ENCODE measurements at places on chromosomes 2 and 18.

DNA sequence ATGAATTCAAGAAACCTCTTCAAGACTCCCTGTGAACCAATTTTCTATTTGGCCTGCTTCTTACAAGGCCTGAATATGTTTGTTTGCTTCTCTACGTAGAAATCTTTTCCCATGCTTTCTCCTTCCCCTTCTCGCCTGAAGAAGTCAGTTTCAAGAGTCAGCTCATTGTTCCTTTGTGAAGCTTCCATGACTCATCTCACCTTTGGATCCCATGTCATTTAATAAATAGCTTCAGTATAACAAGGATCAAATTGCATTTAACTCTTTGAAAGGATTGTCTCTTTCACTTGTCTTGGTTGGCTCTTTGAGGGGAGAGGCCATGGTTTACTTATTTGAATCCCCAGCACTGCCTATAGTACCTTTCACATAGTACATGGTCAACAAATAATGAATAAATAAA, 28.4 kb downstream of the CPS1 start:
- DNase-seq: no peak

DNA sequence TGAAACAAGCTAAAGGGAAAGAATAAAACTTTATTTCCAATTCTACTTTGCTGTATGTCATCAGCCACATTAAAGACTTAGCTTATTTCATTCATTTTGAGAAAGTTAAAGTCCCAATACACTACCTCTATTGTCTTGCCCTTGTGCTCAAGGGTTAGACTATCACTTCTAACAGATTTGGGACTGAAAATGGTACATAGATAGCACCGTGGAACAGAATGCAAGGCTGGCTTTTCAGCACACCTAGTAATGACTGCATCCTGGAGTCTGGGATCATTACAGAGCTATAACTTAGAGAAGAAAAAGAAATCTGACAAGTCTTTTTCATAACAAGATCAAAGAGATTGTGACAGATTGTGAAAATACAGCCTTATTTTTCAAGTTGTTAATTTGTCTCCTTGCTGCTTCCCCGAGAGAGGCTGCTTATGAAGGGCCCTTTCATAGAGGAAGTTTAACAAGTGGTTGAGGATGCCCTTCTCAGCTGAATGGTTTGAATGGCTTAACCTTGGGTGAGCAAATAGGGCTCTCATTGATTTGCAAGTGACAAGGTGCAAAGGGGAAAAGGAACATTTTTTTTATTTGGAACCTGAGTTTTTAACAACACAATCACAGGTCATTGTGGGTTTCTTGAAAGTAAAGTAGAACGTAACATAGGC, 371.8 kb downstream of the EPHA4 start:
- no peak for DNase-seq

- DNase-seq: peak; percentile 3
Measured at GRCh38 chr2:40316620-40317019, 135.3 kb downstream of the SLC8A1 start.

GRCh38 chr2:85888020-85888683, 638 bp downstream of the ST3GAL5 start:
- DNase-seq: peak; percentile 53

DNA sequence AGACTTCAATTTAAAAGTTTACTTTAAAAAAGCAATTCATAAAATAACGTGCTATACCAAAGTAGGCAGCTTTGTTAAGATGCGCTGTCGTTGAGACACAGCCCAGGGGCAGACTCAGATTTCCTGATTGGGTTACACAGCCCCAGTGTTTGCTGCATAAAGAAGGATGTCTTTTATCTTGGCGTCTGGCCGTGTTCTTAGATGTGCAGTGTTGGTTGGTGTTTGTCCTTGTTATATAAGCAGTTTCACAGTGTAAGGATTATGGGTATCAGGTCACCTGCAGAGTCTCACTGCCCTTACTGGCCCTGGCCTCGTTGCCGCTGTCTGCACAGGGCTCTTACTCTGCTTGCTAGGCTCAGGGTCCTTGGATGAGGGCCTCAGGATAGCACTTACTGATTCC, 108.5 kb downstream of the WDSUB1 start:
- no peak for DNase-seq

DNA sequence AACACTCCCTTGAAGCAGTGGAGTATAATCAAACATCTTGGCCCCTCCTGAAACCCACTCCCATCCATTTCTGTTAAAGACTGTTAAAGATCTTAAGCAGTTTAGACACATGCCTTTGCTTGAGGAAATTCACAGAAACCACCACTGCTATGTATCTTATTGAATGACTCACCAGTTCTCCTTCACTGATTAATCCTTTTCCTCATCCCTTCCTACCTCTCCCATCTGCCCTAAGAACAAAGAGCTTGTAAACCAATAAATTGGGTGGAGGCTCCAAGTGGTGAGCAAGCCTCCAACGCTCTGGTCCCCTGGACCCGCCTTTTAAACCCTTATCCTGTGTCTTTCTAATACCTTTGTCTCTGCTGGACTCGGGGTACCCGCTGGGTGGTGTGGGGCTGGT, 746.1 kb downstream of the LRP1B start:
- DNase-seq: peak; percentile 15

GRCh38 chr18:53324353-53324752, 900.1 kb downstream of the MBD2 start:
- DNase-seq: no peak

DNA sequence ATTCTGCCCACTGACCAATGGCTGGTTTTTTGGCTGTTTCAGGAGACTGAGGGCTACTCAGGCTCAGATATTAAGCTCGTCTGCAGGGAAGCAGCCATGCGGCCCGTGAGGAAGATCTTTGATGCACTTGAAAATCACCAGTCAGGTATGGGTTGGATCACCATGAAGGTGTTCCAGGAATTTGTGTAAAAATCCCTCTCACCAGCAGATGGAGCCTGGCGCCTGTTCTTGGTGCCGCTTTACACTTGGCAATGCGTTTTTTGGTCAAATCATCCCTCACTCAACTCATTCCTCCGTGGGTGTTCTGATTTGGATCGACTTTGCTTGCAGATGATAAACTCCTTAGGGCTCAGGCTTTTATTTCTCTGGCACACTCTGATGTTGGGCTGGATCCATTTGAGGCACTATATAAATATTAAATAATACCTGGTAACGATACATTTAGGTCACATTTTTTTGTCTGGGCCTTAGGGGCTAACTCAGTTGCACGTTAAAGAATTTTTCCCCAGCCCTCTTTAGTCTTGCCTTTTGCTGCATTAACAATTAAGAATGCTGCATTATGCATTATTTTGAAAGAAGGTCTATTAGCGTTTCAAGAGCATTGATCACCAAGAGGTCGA, 50.0 kb downstream of the HDHD2 start:
- peak; percentile 77 for DNase-seq

DNA sequence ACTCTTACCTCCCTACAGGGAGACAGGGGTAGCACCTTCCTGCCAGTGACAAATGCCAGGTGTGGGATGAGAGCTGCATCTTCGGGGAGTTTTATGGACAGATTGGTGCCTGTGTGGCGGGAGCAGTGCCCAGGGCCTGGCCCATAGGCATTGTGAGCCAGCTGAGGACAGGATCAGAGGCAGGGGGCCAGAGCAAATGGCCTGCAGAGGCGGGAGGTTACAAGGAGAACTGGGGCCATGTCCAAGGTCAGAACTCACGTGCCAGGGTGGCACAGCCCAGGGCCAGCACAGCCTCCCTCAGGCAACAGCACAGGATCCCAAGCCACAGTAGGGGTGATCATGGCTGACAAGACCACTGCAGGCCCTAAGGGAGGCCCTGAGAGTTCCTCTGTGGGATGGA, 40.2 kb upstream of the MCFD2 start:
- DNase-seq: no peak

- no peak for DNase-seq
Measured at GRCh38 chr2:2152451-2152850, 178.6 kb downstream of the MYT1L start.

GRCh38 chr2:172449911-172450550, 22.6 kb downstream of the ITGA6 start:
- DNase-seq: no peak

- no peak for DNase-seq
Measured at GRCh38 chr18:56333839-56334238, 304.6 kb downstream of the TXNL1 start.

DNA sequence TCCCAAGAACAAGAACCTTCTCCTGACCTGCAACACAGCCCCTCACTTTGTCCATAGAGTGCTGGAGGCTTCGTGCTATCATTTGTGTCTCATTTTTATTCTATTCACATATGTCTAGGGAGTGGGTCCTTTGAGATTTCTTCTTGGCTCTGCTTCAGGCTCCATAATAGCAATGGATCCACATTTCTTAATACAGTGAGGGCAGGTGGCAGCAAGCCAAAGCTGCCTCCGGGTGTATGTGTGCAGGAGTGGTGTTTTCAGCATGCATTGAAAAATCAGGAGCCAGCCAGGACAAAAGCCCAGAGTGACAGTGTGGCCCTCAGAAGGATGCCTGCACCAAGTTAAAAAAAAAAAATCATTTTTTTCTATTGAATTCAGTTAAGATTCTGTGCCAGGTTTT, 115.1 kb upstream of the PELI1 start:
- DNase-seq: peak; percentile 70

- DNase-seq: no peak
Measured at GRCh38 chr2:191693166-191693565, 15.2 kb downstream of the NABP1 start.

GRCh38 chr2:232871835-232872736, 2.0 kb downstream of the SNORC start:
- no peak for DNase-seq

- DNase-seq: no peak
Measured at GRCh38 chr2:46325182-46325928, 28.1 kb downstream of the EPAS1 start.

DNA sequence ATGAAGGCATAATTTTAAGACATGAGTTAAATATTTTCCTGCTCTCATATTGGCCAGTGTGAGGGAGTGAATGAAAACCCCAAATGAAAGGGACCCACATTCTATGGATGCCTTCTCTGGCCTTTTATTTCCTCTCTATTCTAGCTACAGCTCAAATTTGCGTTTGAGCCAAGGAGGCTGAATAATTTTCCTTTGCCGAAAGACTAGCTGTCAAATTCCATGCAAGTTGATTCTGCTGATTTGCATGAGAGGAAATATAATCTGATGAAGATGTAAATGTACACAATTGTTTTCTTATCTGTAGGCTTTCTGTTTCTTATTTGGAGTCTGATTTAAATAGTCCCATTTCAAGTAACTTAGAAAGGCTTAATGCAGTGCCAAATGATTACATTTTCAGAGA, 438.4 kb upstream of the SPRED2 start:
- no peak for DNase-seq

- no peak for DNase-seq
Measured at GRCh38 chr2:68411397-68412126, 46.5 kb downstream of the PLEK start.

DNA sequence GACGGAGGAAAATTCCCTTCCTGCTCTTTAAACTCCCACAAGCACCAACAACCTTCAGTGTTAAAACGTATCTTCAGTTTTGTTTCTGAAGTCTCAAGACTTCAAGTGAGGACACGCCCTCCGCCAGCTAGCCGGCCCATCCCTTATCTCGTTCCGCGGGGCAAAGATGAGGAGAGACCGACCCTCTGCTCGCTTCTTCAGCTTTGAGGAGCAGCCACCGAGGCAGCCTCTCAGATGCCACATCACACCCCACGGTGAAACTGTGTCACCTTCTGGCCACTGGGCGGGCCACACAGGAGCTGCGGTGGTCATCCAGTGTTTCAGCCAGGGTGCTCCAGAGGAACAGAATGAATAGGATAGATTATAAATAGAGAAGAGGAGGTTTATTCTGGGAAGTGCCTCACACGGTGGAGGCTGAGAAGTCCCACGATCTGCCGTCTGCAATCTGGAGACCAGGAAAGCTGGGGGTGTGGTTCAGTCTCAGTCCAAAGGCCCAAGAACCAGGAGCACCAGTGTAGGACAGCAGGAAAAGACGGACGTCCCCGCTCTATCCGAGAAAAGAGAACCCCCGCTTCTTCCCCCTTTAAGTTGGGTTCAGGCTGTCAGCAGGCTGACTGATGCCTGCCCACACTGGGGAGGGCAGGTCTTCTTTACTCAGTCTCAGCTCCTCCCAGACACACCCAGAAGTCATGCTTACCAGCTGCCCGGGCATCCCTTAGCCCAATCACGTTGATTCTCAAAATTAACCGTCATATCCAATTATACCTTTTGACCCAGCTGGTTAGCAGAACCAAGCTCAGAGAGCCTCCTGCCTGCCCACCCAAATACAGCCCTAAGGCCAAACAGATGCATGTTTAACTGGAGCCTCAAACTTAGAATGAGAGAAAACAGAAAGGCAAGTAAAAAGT, 399.7 kb upstream of the ID2 start:
- DNase-seq: peak; percentile 47

GRCh38 chr18:31538837-31539236, 40.9 kb downstream of the DSG2 start:
- no peak for DNase-seq

- peak; percentile 56 for DNase-seq
Measured at GRCh38 chr2:32358111-32358482, 1.3 kb downstream of the BIRC6 start.

DNA sequence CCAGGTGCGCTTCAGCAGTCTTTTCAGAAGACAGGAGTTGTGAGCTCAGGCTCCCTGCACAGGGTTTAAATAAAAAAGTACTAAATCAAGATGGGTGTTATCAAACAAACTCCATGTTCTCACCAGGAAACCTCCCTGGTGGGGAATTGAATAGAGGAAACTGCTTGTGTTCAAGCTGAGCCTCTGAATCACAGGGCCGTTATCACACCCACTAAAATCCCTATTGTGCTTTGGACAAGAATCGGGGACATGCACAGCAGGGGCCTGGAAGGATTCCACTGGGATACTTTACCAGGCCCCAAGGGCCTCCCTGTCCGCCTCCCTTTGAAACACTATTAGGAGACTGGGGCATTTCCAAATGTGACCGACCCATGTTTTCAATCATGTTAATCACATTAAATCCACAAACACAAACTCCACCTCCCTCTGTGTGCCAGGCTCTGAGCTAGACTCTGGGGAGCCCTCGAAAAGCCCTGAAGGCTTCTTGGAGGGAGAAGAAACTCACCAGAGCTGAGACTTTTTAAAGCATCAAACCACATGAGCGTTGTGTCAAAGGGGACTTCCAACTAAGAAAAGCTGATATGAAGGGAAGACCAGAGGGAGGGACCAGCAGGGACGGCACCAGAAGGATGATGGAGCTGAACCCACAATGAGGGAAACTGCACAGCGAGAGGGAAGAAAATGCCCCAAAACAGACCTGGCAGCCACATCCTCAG, 458.7 kb upstream of the ID2 start:
- no peak for DNase-seq

GRCh38 chr2:8534729-8535468, 147.0 kb upstream of the ID2 start:
- peak; percentile 67 for DNase-seq

- peak; percentile 21 for DNase-seq
Measured at GRCh38 chr18:49582579-49582978, 20.7 kb downstream of the LIPG start.

DNA sequence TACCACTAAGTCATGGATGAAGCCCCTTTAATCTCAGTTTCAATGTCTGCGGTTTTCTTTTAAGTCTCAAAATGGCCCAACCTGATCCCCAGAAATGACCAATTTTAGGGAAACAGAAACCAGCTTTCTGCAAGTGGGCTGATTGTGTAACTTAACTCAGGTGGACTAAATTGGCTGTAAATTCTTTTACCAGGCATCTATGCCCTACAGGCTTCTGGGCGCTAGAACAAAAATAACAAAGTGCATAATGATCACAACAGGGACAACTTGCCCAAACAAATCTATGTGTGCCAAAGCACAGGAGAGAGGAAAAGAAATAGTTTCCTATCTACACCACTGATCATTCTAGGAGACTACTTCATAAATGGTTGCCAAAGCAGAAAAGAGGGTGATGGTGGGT, 112.3 kb upstream of the SETBP1 start:
- DNase-seq: peak; percentile 17

- DNase-seq: peak; percentile 45
Measured at GRCh38 chr2:132632000-132632649, 37.9 kb downstream of the LYPD1 start.
